ENCODE measurements at places on chromosomes 5 and 9.

DNA sequence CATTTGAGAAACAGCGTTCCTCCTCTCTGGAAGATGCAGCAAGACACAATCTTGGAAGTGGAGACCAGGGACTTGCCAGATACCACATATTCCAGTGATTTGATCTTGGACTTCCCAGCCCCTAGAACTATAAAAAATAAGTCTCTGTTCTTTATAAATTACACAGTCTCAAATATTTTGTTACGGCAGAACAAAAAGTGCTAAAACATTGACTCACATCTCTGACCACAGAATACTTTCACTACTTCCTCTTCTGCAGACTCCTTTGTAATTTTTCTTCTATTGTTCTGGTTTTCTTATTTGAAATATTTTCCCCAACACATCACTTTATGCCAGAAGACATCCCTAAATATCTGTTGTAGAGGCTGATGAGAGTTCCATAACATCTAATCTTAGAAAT is 706.1 kb upstream of the CDH18 start:
- DNase-seq, result no peak

DNA sequence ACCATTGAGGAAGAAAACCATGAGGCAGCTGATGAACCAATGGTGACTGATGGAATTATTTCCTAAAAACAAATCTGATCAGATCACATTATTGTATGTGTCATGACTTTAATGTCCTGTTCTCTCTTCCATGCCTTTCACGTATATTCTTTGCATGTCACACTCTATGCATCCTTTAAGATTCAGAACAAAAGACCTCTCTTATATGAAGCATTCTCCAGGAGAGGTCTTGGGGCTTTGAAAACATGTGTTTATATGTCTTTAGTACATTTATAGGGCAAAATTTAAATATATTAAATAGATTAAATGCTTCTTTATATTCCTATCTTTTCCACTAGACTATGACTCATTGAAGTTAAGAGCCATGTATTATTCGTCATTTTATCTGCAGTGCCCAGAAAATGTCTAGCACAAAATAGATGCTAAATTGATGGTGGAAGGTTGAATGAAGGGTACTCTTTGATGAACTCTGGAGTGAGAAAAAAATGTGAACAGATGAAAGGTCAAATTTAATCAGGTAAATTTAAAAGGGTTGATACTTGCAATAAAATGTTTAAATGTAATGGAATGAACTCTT is 196.3 kb downstream of the PSAT1 start:
- DNase-seq, result no peak

- no peak for DNase-seq
These were observed 92.1 kb downstream of the PBX3 start for GRCh38 chr9:125839317-125839716.

GRCh38 chr5:8340739-8341344 is 471.9 kb downstream of the MTRR start:
- peak; percentile 26 for DNase-seq

GRCh38 chr9:37486616-37487548 is 1.1 kb downstream of the POLR1E start:
- peak; percentile 94 for DNase-seq

- peak; percentile 52 for DNase-seq
These were observed 156.0 kb downstream of the MACROH2A1 start for GRCh38 chr5:135242866-135243555.

- DNase-seq, result no peak
These were observed 155.5 kb upstream of the EPB41L4A start for GRCh38 chr5:112574536-112574935.

DNA sequence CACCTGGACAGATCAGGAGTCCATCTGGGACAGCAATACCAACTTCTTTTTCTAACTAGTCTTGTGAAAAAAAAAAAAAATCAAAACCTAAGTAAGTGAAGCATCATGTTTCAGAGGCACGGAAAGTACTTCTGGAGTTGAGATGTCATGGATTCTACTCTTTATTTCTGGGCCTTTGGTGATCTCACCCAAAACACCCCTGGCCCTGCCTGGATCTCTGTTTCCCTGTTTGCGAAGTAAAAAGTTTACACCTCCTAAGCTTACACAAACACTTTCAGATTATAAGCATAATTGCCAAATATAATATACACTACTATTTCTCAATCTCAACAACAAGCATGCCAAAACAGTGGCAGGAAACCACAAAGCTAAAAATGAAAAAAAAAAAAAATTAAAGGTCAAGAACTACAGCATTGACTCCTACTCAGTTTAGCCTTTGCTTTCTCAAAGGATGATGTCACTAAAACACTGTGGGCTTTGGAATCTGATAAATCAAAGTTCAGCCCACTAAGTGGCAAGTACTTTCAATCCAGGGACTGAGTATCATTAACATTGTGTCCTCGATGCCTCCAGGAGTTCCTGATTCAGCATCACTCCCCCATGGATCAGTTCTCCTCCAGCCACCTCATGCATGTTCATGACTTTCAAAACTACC is 291.9 kb downstream of the NFIB start:
- DNase-seq, result no peak

DNA sequence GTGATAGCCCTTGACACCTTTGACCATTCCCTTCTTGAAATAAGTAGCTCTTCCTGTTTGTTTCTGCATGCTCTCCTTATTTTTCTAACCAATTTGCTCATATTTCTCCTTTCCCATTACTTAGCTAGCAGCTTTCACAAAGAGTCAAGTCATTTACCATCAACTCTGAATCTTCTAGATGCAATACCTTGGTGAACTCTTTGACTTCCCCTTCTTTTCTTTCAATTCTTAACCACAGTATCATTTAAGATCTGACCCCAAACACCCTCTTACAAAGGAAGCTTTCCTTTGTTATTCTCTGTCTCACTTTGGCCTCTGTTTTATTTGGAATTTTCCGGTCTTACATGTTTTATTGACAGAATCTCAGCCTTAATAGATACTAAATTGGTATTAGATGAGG is 14.0 kb downstream of the NFX1 start:
- no peak for DNase-seq
